ENCODE measurements at places on chromosomes 12 and 14. TPM values are rescaled to one million over a fixed set of nuclear protein-coding genes. Genes with fewer than 3 reads are reported as not detected.

Gene LRRC10
- 0.40 TPM for total RNA-seq

Gene PROX2
- total RNA-seq = 0.09 TPM

Gene SLC38A4
- total RNA-seq = 0.74 TPM

Gene VRTN
- 0.06 TPM for total RNA-seq

Gene SLC22A17
- total RNA-seq = 13.4 TPM

Gene CPNE6
- not detected for total RNA-seq

Gene ANP32D
- 0.37 TPM for total RNA-seq

Gene MYF5
- total RNA-seq = not detected

Gene NPFF
- not detected for total RNA-seq

Gene DDHD1
- 13.4 TPM for total RNA-seq

Gene RNASE7
- not detected for total RNA-seq

Gene KRT8
- total RNA-seq = 150 TPM

Gene EML1
- total RNA-seq = 88.0 TPM

Gene ADCY6
- 33.4 TPM for total RNA-seq

Gene PSMB11
- total RNA-seq = not detected

Gene SLC25A3
- 331 TPM for total RNA-seq

Gene OTOGL
- total RNA-seq = 0.15 TPM

Gene SLCO1C1
- total RNA-seq = 2.2 TPM

Gene ETFBKMT
- total RNA-seq = 3.8 TPM
